ENCODE measurements at places on chromosomes 6 and 20.

- no peak for DNase-seq
Observed at GRCh38 chr20:48711696-48712464, 115.9 kb downstream of the PREX1 start.

DNA sequence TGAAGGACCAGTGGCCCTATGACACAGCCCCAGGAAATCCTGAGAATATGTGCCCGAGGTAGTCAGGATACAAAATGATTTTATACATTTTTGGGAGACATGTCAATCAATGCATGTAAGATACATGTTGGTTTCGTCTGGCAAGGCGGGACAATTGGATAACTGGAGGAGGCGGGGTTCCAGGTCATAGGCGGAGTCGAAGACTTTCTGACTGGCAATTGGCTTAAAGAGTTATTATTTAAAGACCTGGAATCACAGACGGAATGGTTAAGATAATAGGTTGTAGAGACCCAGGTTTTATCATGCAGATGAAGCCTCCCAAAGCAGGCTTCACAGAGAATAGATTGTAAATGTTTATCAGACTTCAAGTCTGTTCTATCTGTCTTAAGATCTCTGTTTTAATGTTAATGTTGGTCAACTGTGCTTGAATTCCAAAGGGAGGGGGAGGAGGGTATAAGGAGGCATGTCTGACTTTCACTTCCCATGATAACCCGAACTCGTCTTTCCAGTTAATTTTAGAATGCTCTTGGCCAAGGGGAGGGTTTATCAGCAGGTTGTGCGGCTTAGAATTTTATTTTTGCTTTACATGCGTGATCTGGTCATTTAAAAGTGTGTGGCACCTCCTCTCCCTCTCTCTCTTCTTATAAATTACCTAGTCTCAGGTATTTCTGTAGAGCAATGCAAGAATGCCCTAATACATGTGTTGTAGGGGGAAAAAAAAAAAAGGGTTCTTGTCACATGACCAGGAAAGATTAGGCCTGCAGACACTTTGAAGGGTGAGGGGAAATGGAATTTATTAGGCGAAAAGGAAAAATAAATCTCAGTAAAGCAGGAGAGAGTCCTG, 230.7 kb downstream of the NFATC2 start:
- no peak for DNase-seq

- DNase-seq, result no peak
Observed at GRCh38 chr6:76856065-76856464, 607.2 kb downstream of the HTR1B start.

GRCh38 chr6:53703047-53703446, 37.5 kb upstream of the KLHL31 start:
- no peak for DNase-seq

DNA sequence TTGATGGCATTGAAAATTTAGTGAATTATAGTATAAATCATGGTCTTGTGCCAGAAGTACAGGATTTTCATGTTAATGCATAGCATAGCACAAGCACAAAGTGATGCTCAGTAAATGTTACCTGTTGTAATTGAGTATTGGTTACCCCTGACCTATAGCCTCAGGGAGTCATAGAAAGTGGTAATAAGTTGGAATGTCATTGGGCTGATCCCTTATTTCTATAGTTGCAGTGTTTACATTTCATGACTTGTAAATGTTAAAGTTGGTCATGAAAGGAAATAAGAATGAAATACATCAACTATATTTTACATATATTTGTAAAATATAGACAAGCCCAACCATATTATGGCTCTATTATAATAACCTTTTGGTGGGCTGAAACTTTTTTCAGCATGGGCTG, 7.0 kb downstream of the RWDD1 start:
- DNase-seq, result no peak

- DNase-seq, result no peak
Observed at GRCh38 chr6:37485291-37485702, 14.4 kb downstream of the CCDC167 start.

- DNase-seq, result no peak
Observed at GRCh38 chr20:1633535-1633934, 13.7 kb upstream of the SIRPB1 start.

DNA sequence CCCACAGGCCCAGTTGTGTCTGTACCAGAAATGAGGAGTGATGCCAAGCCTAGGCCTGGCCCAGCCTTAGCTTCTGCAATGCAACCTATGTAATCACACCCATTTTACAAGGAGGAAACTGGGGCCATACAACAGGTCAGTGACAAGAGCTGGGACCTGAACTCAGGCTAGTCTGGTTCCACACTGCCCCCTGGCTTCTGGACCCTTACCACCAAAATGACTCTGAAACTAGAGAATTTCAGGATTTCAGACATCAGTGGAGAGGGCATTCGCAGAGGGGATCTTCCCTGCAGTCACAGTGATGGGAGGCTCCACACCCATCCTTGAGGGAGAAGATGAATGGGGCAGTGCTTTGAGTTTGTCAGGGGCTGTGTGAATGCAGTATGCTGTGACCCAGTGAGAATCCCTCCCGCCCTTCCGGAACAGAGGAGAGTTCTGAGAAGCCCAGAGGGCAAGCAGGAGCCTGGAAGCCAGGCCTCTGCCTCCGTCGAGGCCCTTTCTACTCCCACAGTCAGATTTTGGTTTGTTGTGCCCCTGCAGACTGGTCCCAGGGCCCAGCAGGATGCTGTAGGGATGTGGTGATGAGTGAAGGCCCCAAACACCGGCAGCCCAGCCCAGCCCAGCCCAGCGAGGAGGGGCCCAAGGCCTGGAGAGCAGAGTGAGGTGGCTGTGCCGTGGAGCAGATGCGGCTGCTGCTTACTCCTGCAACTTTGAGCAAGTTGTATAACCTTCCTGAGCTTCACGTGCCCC, 48.1 kb upstream of the MYL9 start:
- no peak for DNase-seq

DNA sequence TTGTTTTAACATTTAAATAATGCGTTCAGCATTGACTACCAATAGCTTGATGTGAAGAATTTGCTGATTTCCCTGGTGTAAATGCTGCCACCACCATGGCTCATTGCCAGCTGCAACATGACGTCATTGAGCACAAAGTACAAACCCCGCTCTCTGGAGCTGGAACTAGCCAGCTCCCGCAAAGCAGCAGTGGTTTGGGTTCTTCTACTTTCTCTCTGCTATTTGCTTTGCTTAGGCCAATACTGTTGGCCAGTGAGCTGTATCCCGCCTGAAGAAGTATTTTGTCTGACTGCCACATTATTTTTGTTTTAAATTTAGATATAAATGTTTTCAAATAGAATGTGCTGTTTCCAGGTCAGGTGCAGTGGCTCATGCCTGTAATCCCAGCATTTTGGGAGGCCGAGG, 47.4 kb upstream of the KIF13A start:
- no peak for DNase-seq

DNA sequence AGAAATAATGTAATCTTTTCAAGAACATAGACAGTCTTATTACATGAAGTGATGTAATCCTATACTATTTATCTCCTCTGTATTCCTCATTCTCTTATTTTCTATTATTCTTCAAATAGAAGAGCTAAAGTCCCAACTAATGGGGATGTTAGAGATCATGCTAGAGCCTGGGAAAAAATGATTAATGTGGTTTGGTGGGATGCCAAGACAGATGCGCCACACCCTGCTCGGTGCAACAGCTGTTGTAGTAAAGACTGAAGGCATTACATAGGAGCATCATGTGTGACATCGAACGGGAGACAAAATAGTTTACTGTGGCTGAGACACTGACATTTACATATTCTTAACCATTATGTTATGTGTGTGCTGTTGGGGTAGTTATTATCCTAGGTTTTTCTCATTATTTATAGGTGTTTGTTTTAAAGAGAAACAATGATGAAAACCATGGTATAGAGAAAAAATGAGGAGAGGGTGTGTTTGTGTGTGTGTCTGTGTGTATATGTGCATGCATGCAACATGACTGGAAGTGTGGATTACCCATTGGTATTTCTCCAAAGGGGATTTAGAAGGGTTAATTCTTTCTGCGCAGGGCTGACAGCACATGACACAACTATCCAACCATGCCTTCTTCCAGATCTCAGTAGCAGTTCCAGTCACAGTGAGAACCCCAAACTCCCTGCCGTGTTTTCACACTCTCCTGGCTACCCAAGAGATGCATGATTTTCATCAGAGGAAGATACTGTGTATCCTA, 155.3 kb downstream of the EYA4 start:
- DNase-seq, result no peak

DNA sequence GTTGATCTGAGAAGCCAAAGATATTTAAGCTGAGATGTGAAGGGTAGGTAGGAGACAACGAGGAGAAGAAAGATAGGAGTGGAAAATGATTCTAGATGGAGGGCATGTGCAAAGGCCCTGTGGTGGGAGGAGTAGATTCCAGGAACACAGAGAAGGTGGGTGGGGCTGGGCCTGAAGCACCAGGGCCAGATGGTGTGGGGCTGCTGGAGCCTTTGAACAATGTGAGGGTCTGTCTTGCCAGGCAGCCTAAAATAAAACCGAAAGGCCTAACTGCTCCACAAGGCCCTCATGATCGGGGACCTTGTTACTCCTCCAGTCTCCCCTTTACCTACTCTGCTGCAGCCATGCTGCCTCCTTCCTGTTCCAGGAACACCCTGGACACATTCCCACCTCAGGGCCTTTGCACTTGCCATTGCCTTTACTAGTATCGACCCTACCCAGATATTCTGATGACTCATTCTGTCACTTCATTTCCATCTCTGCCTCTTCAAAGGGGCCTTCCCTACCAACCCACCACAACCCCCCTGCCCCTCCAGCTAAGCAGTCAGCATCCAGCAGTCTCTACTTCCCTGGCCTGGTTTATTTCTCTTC, 20.0 kb downstream of the FAM110A start:
- DNase-seq, result no peak

- DNase-seq, result no peak
Observed at GRCh38 chr6:36063318-36064060, 35.9 kb downstream of the MAPK14 start.

GRCh38 chr6:79612918-79613317, 18.2 kb upstream of the SH3BGRL2 start:
- DNase-seq, result no peak

DNA sequence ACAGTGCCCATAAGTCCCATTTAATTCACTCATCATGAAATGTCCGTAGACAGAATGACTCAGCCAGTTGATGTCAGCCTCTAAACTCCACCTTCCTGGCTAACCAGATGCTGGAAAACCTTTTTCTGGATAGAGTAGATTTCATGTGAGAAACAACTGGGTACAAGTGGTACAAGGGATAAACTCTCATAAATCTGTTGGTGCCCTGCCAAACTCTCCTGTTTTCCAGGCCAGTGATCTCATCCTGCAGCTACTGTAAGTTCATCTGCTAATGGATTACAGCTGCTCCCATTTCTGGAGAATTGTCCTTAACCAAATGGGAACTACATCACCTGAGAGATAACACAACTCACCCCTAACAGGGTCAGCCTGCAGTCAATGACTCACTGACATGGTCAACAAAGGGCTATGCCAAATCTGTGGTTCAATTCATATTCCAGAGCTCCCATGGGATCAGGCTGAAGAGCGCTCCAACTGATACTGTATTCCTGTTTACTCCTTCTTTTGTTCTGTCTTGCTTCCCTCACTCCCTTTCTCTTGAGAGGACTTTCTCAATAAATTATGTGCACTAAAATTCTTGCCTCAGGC, 210.1 kb upstream of the HDDC2 start:
- no peak for DNase-seq

- no peak for DNase-seq
Observed at GRCh38 chr6:99810942-99811620, 182.9 kb downstream of the MCHR2 start.

- no peak for DNase-seq
Observed at GRCh38 chr20:19185083-19185482, 27.4 kb upstream of the SLC24A3 start.

DNA sequence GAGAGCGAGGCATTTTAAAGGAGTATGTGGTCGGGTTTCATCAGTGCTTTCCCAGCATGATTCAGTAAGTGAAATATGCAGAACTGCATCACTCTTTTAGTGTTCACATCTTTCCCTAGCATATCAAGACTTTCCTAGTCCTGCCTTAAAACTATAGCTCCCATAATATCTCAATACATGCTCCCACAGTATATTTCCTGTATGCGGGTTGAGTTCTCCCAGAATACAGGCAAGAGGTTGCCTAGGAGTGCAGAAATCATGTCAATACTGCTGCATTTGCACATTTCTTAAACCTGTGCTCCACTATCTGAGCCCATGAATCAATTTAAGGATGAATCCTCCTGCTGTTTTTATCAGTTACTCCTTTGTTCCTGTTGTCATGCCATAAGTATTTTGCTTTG, 386.6 kb upstream of the SLC35B3 start:
- no peak for DNase-seq

GRCh38 chr6:56072856-56073255, 174.5 kb downstream of the COL21A1 start:
- no peak for DNase-seq

DNA sequence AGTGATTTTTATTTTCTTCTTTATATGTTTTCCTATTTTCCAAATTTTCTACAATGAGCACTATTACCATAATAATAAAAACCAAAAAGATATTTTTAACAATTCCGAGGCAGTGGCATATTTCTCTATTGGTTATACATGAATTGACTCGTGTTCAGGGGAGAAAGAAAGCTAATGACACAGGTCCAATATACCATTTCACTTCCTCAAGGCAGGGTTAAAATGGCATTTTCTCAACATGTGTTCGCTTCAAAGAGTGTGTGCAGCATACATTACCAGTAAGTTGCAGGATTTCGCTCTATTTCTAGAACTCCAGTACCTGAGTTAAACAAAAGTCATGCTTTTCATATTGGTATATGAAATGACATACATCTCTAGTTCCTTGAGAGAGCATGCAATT, 35.1 kb upstream of the DTNBP1 start:
- DNase-seq, result no peak

DNA sequence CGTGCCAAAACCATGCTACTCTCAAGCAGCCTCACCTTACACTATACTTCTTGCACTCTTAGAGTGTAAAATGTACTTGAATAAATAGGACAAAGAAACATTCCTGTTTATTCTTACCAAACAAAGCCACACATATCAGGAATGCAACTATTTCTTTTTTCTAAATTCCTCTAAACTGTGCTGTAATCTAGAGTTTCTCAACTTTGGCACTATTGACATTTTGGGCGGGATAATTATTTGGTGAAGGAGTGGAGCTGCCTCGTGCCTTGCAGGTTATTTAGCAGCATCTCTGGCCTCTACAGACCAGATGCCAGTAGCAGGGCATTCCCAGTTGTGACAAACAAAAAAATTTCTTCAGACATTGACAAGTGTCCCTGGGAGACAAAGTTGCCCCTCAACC, 86.9 kb downstream of the PHACTR1 start:
- DNase-seq, result no peak

DNA sequence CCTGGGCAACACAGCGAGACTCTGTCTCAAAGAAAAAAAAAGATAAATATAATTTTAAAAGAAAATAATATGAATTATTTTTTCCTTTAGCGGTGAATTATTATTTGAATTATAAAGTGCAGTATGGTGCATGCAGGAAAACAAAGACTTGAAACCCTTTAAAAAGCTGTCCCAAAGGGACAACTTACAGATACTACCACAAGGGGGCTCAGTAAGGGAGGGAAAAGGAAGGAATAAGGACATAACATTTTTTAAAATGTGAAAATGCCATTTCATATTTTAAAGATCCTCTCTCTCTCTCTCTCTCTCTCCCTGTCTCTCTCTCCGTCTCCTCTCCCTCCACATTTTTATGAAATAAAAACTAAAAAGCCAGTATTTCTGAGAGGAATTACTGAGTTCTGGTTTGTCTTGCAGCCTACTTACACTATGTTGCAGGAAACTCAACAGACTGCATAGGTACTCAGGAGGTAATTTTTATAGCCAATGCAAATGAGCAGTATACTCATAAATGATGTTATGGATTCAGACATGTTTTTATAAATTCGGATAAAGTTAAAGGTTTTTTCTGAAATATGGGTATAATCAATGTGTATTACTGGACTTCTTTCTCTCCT, 455.0 kb upstream of the GJE1 start:
- no peak for DNase-seq
